ENCODE measurements at places on chromosomes 16 and 17.

GRCh38 chr17:74882517-74883240, 9.9 kb upstream of the FDXR start:
- DNase-seq: no peak

GRCh38 chr16:50697881-50698767, 4.7 kb downstream of the NOD2 start:
- DNase-seq: no peak

DNA sequence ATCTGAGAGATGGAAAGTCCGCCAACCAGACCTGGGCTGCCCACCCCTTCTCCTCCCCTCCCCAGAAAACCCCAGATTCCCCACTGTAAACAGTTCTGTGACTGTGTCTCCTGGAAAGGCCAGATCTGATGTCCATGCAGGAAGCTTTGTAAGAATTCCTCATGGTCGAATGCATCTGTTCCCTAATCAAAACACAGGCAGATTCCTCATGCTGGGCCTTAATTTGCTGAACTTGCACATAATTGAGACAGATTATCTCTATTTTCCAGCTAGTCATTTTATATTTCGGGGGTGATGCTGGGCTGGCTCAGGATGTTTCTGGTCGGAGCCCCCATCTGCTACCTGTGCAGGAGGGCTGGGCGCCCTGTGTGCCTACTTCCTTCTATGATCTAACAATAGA, 233.6 kb upstream of the ASIC2 start:
- DNase-seq: no peak

DNA sequence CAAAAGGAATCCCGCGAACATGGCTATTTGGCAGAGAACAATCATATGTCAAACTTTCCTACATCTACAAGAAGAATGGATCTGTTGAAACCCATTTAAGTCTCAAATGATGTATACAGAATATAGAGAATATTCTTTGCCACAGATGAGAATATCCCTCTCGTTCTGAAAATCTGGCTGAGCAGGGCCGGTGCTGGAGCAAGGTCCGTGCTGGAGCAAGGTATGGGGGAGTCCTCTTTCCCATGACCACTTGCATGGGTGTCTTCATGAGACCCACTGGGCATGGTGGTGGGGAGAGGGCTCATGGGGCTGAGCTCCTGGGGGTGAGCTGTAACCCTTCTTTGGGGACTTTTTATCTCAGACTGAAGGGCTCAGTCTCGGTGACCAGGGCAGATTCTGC, 440.9 kb downstream of the SOX9 start:
- no peak for DNase-seq

GRCh38 chr17:77516902-77517301, 376.1 kb downstream of the SEC14L1 start:
- peak; percentile 96 for DNase-seq

DNA sequence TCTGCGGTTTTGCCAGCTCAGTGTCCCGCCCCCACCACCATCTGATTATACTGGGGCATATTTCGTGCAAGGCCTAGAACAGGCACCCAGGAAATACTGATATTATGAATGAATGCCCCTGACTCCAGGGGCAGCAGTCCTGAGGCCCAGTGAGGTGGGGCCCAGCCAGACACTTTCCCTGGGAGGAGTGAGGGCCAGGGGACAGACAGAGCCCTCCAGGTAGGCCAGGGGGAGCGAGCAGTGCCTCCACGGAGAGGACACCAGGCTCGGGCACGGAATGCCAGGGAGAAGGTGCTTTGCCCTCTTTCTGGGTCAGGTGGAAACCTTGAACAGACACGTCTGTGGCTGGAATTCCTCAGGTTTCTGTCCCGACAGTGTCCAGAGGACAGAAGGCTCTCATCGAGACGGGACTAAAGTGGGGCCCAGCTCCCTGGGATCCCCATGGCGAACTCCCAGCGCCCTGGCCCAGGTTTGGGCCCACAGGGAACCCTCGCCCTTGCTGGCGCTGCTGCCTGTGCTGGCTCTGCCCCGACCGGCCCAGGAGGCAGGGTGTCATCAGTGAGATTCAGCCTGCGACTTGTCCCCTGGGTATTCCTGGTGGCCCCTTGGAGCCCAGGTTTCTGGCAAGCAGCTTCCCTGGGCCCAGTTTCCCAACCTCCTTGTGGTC, 4.3 kb downstream of the KATNB1 start:
- DNase-seq: no peak

GRCh38 chr16:57179215-57179828, 6.5 kb downstream of the PSME3IP1 start:
- no peak for DNase-seq

- no peak for DNase-seq
These were observed 66.8 kb downstream of the GPRC5B start for GRCh38 chr16:19817875-19818274.

DNA sequence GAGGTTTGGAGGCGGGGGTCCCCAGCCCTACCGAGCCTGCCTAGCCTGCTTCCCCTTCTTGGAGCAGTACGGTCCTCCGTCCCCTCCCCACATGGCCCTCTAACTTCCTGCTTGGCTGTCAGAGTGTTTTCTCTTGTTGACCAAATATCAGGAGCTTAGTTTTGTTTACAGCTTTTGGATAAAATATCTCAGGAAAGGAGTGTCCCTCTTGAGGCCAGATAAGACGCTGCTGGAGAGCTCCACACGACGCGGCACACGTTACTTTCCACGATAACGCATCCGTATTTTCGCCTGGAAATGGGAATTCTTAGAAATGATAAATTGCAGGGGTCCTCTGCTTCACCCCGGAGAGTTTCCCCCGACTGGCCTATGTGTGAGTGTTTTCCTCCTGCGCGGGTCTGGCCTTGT, 182.9 kb downstream of the MAF start:
- no peak for DNase-seq

DNA sequence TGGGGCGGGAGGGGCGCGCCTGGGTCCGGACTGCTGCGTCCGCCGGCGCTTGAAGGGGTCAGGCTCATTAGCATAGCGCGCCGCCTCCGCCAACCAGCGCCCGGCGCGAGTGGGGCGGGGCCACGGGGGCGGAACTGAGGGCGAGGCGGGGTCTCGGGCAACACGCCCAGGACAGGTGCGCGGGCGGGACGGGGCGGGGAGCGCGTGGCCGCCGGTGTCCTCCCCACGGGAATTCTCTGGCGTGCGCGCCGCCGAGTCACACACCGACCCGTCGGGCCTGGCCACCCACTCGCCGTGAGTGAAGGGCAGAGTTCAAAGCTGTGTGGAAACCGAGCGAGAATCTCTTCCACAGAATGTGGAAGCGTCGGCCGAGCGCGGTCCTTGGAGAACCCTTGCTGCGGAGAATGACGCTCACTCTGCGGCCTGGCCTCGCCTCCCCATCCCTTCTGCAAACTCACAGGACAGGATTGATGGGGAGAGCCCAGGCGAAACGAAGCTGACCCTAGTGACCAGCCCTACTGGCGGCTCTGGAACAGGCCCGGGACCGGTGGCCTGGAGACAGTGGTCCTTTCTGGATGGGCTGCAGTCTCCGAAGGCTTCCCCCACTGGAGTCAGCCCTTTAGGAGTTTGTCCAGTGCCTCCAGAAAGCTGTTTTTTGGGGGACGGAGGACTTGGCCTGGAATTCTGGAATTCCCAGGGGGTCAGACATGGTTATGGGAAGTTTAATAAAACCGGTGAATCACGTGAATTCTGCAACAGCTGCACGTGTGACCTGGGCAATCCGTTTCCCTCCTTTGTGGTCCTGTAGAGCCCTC, at the start of gene SNAI3:
Gene SNAI3, minus strand, starts transcription at position 69 of the 815 bp plus-strand sequence. CDS start 101 bp downstream, outside the sequence.
- no peak for DNase-seq

- no peak for DNase-seq
These were observed 15.8 kb downstream of the GPR142 start for GRCh38 chr17:74383141-74383540.

DNA sequence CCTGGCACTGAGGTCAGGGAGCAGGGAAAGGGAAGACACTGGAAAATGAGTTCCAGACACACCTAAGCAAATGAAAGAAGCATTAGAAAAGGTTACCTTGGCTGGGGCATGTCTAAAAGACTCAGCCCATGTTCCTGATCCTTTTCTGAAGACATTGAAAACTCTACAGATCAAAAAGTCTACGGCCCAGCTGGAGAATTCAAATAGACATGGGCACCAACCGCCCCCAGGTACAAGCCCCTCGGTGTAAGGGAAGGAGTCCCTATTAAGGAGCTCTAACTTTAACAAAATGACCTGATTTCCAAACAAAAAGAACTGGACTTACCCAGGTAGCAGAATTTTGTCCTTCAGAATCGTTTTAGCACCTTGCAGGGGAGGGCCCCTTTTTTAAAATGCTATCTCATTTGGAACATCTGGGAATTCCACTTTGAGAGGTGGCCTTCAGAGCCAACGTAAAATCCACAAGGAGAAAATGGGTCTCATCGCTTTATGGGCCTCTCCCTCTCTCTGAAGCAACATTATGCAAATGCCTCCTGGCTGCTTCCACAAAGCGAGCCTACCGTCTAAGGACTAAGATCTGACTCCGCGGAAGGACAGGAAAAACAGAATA, 43.6 kb upstream of the RBFOX3 start:
- DNase-seq: no peak

DNA sequence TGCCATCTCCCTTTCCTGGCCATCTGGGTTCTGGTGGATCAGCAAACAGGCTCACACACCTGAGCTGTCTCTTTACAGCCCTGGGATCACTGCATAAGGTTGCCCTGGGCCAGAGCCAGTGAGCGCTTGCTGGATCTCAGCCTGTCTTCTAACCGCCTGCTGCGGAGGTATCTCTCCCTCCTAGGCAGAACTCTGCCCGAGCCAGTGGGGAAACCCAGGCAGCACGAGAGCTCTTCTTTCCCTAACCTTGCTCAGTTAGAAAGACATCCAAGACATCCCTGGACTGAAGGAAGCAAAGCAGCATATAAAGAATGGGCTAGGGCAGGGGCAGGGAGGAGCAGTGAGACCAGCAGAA, 6.4 kb downstream of the HAS3 start:
- DNase-seq: no peak

- no peak for DNase-seq
These were observed 1.5 kb upstream of the CMIP start for GRCh38 chr16:81442916-81443687.

DNA sequence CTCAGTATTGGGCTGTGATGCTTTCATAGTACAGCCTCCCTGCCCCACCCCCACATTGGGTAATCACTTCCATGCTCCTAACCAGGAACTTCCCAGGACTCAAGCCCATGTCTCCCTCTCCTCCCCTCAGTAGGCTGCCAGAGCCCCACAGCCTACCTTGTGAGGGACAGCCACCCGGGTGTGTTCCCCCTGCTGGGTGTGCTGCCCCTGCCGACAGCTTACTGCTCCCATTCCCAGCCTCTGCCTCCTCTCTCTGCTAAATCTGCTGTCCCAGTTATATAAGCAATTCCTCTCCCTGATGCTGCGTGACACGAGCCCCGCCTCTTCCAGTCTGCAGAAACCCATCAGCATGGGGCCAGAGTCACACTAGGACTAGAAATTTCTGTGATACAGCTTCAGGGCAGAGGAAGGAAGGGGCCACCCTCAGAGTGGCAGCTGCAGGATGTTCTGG, at the start of gene RSKR:
Gene RSKR, minus strand, starts transcription at position 255 of the 451 bp plus-strand sequence. Its CDS starts 24 bp downstream, at position 231.
- DNase-seq: no peak

DNA sequence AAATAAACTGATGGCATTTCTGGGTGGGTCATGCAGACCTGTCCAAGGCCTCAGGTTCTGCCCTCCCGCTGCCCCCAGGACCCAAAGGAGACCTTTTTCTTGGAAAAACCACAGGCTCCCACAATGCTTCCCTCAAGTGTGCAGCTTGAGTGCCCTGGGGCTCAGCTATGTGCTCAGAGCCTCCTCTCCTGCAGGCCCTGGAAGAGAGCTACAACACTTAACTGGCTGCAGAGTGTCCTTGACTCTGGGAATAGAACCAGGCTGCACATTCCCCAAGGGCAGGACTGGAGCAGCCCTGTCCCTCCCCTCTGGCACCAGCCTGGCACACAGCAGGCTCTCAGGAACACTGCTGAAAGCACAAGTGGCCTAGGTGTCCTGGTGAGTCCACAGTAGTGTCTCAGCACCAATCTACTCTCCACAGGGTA, 4.8 kb upstream of the SREBF1 start:
- no peak for DNase-seq

DNA sequence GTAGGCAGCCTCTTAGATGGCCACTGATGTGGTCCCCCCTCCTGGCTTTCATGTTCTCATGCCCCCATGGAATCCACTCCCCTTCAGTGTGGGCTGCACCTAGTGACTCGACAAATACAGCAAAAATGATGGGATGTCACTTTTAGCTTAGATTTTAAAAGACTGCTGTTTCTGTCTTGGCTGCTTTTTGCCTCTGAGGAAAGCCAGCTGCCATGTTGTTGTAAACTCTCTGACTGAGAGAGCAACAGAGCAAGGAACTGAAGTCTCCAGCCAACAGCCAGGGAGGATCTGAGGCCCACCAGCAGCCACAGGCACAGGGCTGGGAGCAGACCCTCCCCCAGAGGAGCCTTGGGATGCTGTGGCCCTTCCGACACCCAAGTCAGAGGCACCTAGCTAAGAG, 60.6 kb upstream of the MARCHF10 start:
- DNase-seq: no peak

GRCh38 chr17:68972119-68972704, 17.0 kb upstream of the ABCA8 start:
- no peak for DNase-seq

- no peak for DNase-seq
These were observed 2.7 kb downstream of the MYH13 start for GRCh38 chr17:10370016-10370608.

DNA sequence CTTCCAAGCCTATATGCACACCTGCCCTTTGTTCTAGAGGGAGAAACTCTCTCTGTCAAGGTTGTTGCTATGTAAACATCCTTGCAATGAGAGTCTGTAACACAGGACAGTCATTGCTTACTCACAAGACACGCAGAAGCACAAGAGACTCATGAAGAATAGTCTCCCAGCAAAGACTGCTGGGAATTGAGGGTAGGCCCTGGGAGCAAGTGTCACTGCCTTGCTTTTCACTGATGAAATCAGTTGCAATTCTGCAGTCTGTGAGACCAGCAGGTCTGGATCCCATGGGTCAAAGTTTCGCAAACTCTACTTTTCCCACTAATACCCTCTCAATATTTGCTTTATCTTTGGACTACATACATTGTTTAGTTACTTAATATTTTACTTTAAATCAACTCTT, 177.4 kb downstream of the FTO start:
- DNase-seq: no peak

- DNase-seq: no peak
These were observed 67.9 kb upstream of the HAS3 start for GRCh38 chr16:69037373-69038160.

DNA sequence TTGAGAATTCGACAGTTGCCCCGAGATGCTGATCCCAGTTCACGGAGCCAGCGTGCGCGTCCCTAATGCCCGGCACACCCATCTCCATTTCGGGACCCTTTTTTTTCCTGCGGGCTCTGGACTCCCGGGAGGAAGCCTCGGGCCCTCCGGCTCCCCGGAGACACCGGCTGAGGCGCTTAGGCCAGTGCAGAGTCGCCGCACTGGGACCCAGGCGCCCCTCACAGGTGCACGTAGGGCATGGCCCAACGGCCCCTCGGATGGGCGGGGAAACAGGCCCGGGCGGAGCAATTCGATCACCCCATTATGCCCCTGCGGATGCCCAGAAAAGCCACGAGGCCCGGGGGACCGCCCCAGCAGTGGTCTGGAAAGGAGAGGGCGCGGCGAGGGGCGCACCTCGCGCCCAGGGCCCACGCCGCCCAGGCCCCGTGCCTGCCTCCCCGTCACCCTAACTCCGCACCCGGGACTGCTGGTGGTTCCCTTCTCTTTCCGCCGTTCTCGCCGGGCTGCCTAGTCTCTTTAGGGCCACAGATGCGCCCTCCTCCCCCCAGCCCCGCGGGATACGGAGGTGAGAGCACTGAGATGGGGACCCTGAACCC, 18.5 kb upstream of the ZFHX3 start:
- DNase-seq: no peak

- no peak for DNase-seq
These were observed 7.3 kb downstream of the TMEM208 start for GRCh38 chr16:67234180-67234597.

Data from Jurkat, Clone E6-1 (cell line).